Left cardiac atrium (tissue), 4 donors: ENCODE measurements at places on chromosomes 5 and 9. TPM values are rescaled to one million over a fixed set of nuclear protein-coding genes. Genes with fewer than 3 reads are reported as not detected.

DNA sequence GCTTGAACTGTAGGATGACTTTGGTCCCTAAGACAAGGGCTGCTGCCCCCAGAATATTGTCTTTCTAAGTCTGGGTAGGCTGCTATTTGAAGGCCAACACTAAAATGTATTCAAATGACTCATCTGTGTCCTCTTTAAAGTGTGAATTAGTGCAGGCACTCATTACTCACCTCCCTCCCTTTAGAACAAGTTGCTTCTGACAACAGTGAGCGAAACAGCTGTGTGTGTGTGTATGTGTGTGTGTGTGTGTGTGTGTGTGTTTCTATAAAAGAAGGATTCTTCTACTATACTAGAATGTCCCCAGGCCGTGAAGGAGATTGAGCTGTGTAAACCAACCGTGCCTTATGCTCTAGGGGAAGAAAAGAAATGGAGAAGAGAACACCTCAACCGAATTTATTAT is 1337.2 kb downstream of the PTPRD start:
- DNase-seq, result no peak

DNA sequence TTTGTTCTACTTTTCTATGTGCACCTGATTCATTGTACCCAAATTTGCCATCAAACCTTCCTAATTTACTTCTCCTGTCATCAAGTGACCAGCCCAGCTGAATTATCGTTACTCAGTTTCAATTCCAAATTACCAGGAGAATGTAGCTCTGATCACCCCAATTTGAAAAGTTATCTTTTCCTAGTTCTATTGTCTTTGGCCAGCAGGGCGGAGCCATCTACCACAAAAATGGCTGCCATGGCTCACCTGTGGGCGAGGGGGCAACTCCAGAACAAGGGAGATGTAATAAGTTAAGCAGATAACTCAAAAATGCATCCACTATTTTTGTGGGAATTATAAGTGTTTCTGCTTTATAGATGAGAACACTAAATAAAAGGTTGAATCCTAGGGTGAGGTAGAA is 133.8 kb upstream of the MOCS2 start:
- no peak for DNase-seq

- no peak for DNase-seq
Measured at GRCh38 chr5:148952097-148952867, 110.6 kb downstream of the SH3TC2 start.

Gene CYSTM1
- 61.7 TPM for total RNA-seq

DNA sequence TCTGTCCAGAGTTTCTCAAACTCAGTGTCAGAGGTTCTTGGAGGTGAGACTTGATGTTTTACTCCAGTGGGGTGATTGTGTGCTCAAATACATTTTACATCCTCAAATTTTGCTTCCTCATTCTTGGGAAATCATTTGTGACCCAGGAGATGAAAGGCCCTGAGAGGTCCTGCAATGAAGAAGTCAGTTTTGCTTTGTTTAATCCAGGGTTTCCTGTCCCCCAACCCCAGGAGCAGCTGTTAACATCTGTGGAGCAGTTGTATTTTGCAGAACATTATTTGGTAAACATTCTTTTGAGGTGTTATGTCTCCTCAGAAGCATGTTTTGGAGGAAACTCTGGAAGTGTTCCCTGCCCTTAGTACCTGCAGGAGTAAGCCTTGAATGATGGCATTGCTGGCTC is 59.8 kb downstream of the DAB2IP start:
- DNase-seq, result no peak

- DNase-seq, result no peak
Measured at GRCh38 chr5:6143523-6143922, 234.8 kb downstream of the MED10 start.

Gene TBC1D13
- total RNA-seq, result 15.7 TPM

- DNase-seq, result no peak
Measured at GRCh38 chr5:139984816-139985215, 58.3 kb downstream of the NRG2 start.

- peak; percentile 76 for DNase-seq
Measured at GRCh38 chr9:97468658-97469448, 32.6 kb upstream of the TMOD1 start.

GRCh38 chr5:98767581-98767980 is 5.9 kb upstream of the RGMB start:
- DNase-seq, result no peak

GRCh38 chr9:13351778-13352386 is 72.4 kb upstream of the MPDZ start:
- no peak for DNase-seq

DNA sequence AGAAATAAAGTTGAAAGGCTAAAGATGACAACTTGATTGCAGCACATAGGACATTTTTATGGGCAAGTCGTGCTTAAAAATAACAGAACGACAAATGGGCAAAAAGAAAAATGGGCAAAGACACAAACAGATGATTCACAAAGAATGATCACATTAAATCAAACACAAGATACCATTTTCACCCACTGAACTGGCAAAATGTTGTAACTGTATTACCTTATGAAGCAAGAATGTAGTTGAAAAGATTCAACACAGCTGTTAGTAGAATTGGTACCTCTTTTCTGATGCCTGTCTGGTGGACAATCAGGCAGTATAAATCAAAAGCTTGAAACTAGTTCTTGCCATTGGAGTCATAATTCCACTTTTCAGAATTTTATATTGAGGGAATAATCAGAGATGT is 81.0 kb upstream of the PALM2AKAP2 start:
- no peak for DNase-seq

DNA sequence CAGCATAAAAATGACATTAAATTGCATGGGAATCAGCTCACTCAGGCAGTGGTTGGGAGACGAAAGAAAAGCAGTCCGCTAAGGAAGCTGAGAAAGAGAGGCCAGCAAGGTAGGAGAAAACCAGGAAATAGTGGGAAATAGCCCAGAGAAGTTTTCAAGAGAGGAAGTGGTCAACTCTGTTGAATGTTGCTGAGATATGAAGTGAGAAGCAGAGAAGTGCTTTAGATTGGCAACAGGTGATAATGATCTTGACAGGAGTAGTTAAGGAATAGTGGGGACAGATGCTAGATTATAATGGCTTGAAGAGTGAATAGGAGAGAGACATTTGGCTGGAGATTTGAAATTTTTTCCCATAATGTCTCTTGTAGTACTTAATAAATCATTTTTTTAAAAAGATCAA is 30.8 kb downstream of the CNTRL start:
- no peak for DNase-seq

GRCh38 chr5:94385767-94386166 is 232.6 kb downstream of the KIAA0825 start:
- DNase-seq, result no peak

Gene PCDHGA12
- total RNA-seq, result 6.5 TPM

DNA sequence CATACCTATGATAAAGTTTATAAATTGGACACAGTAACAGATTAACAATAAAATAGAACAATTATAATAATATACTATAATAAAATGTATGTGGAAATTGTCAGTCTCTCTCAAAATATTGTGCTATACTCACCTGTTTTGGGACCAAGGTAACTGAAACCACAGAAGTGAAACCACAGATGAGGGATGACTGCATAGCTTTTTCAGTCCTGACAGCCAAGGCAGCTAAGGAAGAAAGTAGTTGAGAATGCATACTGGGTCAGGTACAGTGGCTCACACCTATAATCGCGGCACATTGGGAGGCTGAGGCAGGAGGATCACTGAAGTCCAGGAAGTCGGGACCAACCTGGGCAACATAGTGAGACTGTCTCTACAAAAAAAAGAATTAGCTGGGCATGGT is 8.9 kb downstream of the SRP19 start:
- DNase-seq, result no peak

DNA sequence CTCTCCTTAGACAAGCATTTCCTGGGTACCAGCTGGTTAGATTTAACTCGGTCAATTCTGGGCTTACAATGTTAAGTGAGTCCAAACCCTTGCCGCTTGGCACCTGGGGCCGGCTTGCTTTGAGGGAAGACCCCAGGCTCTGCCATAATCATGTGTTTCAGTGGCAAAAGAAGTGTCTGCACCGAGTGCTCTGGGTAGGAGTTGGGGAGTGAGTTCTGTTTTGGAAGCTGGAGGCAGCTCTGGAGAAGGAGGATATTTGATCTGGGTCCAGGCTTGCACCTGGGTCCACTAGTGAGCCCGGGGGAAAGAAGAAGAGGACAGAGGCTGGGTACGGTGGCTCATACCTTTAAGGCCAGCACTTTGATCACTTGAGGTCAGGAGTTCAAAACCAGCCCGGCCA is 8.4 kb upstream of the OLFM1 start:
- no peak for DNase-seq

GRCh38 chr5:170510559-170510958 is 6.7 kb downstream of the KCNIP1 start:
- DNase-seq, result no peak

Gene PCDHB8
- total RNA-seq, result 6.1 TPM

GRCh38 chr9:129327552-129328328 is 149.7 kb upstream of the IER5L start:
- DNase-seq, result no peak

Gene TAF11L4
- not detected for total RNA-seq

DNA sequence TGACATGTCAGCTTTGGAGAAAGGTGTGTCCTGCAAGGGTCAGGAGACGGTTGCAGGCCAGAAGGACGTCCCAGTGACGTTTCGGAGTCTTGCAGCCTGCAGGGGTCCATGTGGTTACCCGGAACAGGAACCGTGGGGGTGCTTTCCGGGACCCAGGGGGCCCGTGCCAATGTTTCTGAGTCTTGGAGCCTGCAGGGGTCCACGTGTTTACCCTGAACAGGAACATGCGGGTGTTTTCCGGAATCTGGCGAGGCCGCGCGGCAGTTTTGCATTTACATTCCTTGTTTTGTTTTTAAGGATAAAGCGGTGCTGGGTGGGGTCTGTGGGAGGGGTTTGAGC is 30.6 kb downstream of the NKD2 start:
- DNase-seq, result no peak

Gene ZBTB43
- total RNA-seq, result 17.5 TPM

GRCh38 chr5:31359839-31360238 is 166.4 kb downstream of the CDH6 start:
- DNase-seq, result no peak

- DNase-seq, result no peak
Measured at GRCh38 chr5:175353926-175354325, 90.1 kb downstream of the DRD1 start.

Gene ANGPTL2
- total RNA-seq, result 51.8 TPM

GRCh38 chr9:801399-802071 is 40.0 kb upstream of the DMRT1 start:
- no peak for DNase-seq

Gene CCDC183
- 1.6 TPM for total RNA-seq

GRCh38 chr9:116312221-116312620 is 158.6 kb downstream of the PAPPA start:
- no peak for DNase-seq

Gene MED27
- 15.0 TPM for total RNA-seq

DNA sequence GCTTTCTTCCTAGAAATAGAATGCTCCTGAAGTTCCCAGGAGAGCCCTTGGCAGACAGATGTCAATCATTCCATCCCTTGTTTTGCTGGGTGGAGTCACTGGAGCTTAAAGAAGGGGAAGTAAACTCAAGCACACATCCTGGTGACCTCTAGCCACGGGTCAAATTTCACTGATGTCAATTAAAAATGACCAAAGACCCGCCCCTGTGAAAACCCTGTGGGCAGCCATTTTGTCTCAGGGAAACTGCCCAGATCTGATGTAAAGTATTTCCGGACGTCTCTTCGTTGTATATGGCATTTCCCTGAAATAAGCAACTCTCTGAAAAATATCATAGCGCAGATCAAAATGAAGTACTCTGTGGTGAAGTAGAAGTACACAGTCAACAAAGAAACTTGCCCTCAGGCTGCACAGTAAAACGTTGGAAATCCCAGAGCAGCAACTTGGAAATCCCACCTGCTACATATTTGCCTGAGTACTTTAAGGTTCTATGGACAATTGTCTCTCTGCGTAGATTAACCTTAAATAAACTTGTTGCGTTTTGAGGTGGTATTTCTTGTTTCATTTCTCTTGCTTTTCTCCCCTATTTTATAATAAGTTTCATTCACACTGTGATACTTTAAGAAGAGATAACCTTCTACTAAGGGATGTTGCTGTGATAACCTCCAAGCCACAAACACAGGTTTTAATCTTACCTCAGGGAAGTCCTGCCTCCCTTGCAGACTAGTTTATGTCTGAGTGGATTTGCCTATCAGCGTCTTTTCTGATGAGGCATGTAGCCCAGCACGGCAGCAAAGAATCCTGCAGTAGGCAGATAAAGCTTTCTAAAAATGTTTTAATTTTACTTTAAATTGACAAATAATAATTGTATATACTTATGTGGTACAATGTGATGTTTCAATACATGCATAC is 60.9 kb upstream of the PIP5K1B start:
- DNase-seq, result no peak

DNA sequence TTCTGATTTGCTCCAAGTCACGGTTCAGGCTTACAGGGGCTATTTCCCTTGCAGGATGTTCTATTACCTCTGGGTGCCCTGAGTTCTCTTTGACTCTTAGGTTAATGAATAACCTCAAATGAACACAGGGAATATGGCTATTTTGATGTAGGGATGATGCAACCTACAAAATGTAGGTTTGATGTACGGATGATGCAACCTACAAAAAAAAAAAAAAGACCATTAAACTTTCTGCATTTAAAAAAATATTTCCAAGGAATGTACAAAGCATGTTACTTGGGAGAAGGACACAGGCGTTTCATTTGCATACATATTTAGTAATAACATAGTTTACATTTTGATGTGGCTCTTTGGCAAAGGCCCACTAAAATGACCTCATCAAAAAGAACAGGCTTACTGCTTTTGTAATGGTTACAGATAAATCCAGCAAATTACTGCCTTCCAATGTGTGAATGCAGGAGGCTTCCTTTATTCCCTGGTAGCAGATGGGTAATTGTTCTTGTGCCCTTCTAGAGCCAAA is 36.3 kb downstream of the ZNF474 start:
- no peak for DNase-seq

GRCh38 chr9:138063033-138063432 is 185.5 kb downstream of the CACNA1B start:
- DNase-seq, result no peak

Gene SLC36A3
- total RNA-seq, result not detected

GRCh38 chr5:161058781-161059180 is 206.8 kb upstream of the ATP10B start:
- DNase-seq, result no peak

GRCh38 chr9:109780453-109781033 is 545 bp downstream of the PALM2AKAP2 start:
- DNase-seq, result no peak

DNA sequence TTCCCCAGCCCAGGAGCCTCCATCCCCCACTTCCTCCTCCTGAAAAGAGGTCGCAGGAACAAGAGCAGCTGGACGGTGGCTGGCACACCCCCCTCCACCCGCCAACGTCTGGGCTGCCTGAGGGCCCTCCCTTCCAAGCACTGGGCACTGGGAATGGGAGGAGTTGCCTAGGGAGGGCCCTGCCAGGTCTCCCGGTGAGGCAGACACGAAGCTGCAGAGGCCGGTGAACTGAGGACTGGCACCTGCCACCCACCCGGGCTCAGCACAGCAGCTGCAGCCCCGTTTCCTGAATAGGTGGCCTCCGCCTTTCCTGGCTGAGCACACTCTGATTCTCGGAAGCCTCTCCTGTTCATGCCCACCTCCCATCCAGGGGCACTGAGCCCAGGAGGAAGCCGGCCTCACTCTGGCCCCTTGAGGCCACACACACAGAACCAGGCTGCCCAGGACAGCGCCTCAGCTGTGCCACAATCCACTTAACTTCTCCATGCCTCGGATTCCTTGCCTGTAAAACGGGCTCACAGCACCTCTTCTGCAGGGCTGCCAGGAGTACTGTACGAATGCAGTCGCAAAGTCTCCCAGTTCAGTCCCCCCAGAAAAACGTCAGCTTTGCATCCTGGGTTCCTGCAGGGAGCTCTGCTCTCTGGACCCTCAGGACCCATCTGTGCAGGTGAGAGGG is 1.3 kb downstream of the NPDC1 start:
- DNase-seq, result peak; percentile 61

- no peak for DNase-seq
Measured at GRCh38 chr9:18357321-18357720, 116.6 kb upstream of the ADAMTSL1 start.
